ENCODE measurements at places on chromosomes 1 and 21.

DNA sequence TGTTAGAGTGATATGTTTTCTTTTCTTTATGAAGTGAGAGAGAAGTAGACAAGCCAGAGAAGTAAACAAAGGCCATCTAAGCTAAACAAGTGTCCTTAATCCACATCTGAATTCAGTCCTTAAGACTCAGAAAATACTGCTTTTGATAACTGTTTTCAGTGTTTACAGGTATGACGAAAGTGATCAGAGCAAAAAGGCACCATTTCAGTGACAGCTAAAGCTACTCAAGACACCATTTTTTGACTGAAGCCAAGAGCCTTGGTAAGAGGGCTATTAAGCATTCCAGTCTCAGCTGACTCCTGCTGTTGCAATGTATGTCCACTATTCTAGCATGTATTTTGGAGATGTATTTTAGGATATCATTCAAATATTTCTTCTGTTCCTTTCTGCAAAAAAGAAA lies 4.1 kb downstream of the KMO start:
- no peak for DNase-seq

GRCh38 chr1:23419180-23419579 lies 5.4 kb downstream of the TCEA3 start:
- no peak for DNase-seq

DNA sequence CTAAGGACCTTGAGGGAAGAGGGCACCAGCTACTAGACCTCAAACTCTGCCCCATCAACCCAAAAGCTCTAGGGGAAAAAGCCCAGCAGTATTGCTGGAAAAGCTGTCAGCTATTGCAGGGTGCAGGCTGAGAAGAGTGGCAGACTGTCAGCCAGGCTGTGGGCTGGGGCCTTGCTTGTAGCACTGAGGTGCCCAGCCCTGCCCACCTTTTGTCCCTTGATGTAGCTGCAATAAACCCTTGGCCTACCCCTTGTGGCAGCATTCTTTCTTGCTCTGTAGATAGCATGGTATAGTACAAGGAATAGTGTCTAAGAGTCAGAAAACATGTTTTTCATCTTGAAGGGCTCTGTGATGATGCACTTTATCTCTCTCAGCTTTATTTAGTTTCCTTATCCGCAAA lies 39.4 kb downstream of the CDC14A start:
- DNase-seq, result peak; percentile 70

- DNase-seq, result no peak
These were observed 73.8 kb upstream of the MORC3 start for GRCh38 chr21:36246080-36246631.

GRCh38 chr1:41411229-41411628 lies 50.0 kb downstream of the FOXO6 start:
- DNase-seq, result no peak

- peak; percentile 57 for DNase-seq
These were observed 66.9 kb upstream of the LRIF1 start for GRCh38 chr1:111030590-111030989.

GRCh38 chr21:36704958-36705678 lies 6.2 kb downstream of the SIM2 start:
- no peak for DNase-seq

- no peak for DNase-seq
These were observed 16.6 kb downstream of the NOC2L start for GRCh38 chr1:942411-942821.

GRCh38 chr1:58727364-58727763 lies 27.5 kb upstream of the MYSM1 start:
- no peak for DNase-seq

GRCh38 chr1:199449221-199449620 lies 578.3 kb upstream of the NR5A2 start:
- DNase-seq, result no peak

DNA sequence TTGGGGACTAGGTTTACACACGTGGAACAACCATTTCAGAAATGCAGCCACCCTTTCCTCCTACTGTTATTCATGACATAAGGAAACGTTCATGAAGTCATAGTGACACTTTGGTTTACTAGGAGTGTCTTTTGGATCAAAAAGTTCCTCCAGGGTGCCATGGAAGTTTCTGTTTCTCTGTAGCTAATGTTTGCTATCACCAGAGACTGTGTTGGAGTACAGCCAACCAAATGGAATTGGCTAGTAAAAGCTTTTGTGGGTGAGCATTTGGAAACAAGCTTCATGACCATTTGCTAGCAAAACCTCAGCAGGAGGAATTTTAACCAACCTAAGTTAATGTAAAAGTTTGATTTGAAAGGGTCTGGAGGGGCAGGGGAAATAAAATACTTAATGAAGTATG lies 43.9 kb upstream of the ADGRL2 start:
- DNase-seq, result no peak

DNA sequence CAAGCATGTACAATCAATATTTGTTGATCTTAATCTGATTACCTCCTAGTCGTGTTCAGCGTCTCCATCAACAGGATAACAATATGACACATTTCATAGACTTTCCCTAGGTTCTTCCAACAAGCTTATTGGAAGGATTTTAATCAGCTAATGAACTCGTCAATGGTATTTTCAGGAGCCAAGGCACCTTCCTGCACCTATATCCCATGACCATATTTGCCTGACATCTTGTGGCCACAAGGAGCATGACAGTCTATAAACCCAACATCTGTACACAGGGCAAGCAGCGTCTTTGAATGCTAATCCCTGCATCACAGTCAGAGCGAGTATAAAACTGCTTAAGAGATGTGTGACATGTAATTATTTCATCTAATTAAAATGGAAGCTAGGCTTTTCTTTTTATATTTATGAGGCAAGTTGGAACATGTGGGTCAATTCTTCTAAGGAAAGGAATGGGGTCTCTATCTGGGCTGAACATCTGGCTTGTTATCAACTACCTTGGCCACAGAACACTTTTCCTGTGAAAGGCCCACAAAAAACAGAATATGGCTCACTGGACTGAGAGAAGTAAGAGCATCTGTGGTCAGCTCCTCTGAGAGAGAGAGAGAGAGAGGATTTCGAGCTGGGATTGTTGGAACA lies 388.8 kb downstream of the NTNG1 start:
- no peak for DNase-seq

- DNase-seq, result no peak
These were observed 103.4 kb downstream of the ZBTB18 start for GRCh38 chr1:244154508-244154871.

GRCh38 chr1:115133440-115133839 lies 44.1 kb upstream of the TSPAN2 start:
- no peak for DNase-seq

- DNase-seq, result no peak
These were observed 407.5 kb downstream of the SMYD3 start for GRCh38 chr1:246099570-246099969.

DNA sequence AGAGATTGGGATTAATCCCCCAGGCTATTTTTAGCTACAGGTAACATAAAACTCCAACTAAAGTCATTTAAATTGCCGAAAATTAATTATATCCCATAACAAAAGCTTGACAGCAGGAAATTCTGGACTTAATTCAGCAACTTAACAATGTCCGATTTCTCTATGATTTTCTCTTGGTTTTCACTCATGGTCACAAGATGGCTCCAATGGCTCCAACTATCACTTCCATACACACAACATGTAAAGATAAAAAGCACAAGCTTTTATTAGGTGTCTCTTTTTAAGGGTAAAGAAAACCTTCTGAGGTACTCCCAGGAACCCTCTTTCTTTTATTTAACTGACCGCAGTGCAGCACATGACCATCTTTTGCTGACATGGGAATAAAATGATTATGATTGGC lies 363.5 kb upstream of the PTBP2 start:
- DNase-seq, result no peak

DNA sequence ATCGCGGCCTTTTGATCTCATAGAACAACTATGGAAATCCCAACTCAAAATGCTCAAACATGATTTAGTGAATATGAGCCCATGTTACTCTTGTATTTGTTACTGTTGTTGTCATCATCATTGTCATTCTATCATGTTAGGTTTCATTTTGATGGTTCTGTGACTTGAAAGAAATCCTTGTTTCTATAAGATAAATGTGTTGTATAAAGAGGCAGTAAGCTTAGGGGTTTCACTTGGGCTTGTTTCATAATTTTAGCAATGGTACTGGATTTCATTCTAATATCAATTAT lies 15.3 kb upstream of the GBP5 start:
- no peak for DNase-seq

DNA sequence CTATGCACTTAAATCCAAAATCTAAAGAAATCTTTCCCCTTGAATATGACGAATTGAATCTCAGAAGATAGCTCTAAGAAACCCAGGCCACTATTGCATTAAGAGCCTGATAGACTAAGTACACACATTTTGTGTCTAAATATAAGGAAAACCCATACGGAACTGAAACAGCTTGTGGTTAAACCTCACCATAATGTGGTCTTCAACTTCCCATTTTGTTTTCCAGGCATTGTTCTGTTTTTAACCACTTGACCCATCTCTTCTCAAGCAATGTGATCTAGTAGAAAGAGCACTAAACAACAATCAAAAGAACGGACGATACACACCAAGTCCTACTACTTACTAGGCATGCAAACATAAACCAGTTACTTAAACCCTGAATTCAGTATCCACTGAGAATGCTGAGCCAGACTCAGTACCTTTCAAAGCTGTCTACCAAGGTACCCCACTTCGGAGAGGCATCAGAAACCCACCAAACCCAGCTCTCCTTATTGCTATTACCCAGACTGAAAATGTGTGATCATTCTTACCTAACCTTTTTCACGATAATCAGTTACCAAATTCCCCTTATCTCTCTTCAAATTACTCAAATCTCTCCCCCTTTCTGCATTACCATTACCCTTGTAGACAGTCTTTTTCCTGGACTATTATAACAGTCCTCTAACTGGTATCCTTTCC lies 12.8 kb downstream of the OTUD7B start:
- DNase-seq, result no peak

DNA sequence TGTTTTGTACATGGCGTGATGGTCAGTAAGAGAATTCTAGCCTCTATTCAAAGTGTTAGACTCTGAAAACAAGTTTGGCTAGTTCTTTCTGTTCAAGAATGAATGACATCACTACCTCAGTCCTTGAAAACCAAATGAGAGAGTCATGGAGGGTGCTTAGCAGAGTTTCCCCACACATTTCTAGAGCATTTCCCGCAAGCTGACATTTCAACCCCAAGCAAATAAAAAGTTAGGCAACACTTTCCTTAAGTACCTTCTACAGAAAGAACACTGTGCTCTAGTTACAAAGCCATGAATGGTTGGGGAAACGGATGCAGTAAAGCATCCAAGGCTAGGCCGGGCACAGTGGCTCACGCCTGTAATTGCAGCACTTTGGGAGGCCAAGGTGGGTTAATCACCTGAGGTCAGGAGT lies 47.9 kb upstream of the SLC44A3 start:
- no peak for DNase-seq

DNA sequence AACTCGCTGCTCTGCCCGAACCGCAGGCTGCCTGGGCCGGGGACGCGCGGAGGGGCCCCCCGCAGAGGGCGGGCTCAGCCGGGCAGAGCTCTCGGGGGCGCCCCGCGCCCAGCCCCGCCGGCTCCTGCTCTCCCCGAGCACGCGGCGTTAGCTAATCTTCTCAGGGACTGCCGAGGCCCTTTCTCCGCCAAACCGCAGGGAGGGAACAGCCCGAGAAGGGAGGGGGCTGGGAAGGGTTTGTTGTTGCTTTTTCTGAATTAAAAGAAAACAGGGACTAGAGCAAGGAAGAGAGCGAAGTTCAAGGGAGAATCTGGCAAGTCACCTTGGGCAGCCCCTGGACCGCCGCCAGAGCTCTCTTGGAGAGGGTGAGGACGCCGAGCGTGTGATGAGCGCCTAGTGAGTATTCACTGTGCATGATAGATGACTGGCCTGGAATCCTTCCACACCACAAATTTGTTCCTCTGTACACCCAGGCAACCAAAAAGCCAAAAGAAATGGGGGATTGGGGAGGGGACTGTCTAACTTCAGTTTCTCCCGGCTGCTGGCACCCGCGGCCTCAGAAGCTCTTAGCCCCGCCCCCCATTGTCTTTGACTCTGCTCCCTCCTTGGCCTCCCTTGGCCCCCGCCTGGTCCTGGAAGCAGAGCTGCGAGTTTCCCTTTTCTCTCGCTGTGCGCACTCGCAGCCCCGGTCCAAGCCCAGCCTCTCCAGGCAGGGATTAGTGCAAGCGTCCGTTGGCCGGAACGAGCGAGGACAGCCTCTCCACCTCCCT lies 19.7 kb upstream of the LMX1A start:
- peak; percentile 21 for DNase-seq

- DNase-seq, result no peak
These were observed 65.9 kb upstream of the SIPA1L2 start for GRCh38 chr1:232695621-232696385.

- no peak for DNase-seq
These were observed 82.6 kb downstream of the NENF start for GRCh38 chr1:212515329-212515760.

- DNase-seq, result no peak
These were observed 593 bp downstream of the ST6GALNAC3 start for GRCh38 chr1:76075188-76075489.

DNA sequence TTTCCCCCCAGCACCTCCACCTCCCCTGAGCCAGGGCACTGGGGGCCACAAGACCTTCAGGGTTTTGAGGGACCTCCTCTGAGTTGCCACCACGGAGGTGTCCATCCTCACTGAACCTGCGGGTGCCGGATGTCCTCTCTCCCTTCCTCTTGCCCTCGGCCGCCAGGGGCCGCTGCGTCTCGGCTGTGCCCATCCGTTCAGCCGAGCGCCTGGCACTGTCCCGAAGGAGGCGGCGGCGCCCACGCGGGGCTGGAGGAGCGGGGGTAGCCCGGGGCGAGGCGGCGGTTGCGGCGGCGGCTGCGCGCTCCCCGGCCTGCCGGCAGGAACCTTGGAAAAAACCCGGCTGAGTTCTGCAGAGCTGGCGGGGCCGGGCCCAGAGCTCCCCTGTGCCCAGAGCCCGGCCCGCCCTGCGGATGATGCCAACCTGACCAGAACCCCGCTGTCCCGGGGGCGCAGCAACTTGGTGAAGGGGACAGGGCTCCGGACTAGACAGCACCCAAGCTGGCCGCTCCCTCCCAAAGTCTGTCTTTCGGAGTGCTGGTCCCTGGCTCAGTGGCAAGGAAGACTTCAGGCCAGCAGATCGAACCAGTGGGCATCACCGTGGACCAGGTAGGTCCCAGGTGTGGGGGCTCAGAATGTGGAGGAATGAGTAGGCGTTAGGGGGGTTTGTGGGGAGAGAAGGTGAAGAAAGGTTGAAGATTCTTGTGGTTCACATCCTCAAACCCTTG lies 3.7 kb upstream of the PPM1J start:
- DNase-seq, result peak; percentile 61
